ENCODE measurements at places on chromosomes 2 and 18.

DNA sequence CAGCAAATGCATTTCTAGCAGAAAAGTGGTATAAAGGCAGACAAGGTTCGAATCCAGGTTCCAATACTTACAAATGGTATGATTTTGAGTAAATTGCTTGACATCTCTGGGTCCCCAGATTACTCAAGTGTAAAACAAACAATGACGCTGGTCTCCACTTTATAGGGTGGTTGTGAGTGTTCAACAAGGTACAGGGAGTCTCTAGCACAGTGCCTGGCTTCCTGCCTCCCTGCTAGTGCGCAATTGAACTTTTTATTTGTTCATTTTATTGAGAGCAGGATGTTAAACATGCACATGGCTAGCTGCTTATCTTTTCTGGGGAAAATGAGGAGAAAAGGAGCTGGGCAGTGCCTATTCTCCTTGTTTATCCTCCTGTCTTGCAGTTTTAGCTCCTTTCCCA is 74.9 kb upstream of the MYL1 start:
- DNase-seq: no peak

GRCh38 chr2:219737270-219737691 is 109.9 kb downstream of the SLC4A3 start:
- DNase-seq: peak; percentile 27

DNA sequence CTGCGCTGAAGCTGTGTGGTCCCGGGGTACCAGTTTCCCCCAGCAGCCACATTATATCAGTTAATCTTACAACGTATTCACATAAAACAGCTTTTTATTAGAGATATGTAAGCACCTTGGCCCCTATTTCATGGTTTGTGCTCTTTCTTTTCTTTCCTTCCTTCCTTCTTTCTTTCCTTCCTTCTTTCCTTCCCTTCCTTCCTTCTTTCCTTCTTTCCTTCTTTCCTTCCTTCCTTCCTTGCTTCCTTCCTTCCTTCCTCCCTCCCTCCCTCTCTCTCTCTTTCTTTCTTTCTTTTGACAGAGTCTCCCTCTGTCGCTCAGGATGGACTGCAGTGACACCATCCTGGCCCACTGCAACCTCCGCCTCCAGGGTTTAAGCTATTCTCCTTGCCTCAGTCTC is 3.7 kb upstream of the METAP1D start:
- no peak for DNase-seq

DNA sequence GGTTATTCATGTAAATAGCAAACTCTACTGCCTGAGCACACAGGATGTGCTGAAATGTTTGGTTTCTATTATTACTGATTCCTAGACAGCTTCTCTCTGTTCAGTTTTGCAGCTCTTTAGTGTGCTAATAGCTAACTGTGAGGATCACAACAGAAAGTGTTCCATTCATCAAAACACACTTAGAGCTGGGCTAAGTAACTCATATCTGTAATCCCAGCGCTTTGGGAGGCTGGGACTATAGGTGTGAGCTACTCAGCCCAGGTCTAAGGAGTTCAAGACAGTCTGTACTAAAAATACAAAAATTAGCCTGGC is 63.2 kb downstream of the MOGAT1 start:
- no peak for DNase-seq

GRCh38 chr2:102753563-102754159 is 8.2 kb upstream of the TMEM182 start:
- DNase-seq: peak; percentile 65

DNA sequence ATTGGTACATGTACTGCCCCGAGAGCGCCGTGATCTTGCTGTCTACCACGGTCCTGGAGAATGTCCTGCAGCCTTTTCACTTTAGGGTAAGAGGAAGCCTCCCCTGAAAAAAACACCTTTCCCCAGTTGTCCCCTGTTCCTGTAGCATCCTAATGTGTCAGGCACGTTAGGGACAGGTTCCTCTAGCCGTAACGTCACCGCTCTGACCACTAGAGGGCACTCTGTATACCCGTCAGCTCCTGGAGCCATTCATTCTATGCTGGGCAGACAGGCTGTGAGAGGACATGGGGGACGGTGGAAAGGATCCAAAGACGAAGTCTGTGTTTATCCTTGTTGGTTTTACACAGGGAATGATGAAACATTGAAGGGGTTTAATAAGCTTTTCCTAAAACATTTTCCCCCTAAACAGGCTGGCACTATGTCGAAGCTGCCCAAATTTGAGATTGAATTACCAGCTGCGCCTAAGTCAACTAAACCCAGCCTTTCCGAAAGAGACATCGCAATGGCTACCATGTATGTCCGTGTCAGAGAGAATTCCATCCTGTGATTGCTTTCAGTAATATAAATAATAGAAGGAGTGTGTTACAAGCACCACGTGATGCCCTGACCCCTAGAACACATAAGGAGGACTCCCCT is 12.7 kb downstream of the RMC1 start:
- DNase-seq: peak; percentile 84

- DNase-seq: no peak
Observed at GRCh38 chr2:120526997-120527945, 181.3 kb downstream of the INHBB start.

DNA sequence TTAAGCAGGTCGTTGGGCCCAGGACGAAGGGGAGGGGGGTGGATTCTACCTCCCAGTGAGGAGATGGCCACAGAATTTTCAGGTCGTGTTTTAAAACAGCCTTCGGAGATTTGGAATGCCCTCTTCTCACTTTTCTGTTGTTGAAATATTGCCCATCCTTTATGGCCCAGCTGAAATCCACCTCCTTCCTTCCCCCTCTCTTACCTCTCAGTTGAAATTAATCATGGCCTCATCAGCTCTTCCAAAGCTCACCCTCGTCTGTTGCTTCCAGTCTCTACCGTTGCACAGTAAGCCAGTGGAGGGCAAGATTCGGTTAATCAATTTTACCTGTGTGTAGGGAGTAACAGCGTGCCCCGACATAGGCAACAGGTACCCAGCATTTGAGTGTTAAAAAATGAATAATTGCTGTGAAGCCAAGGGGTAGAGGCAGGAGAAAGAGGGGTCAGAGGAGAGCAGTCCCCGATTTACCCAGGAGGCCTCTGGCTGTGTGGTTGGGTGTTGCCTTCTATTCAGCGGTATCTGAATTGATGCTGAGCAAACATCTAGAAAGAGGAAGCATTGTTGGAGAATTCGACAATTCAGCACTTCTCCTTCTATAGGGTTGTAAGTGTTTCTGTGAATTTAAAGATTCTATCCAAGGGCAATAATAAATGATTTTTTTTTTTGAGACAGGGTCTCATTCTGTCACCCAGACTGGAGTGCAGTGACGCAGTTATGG is 8.6 kb upstream of the PDIA6 start:
- no peak for DNase-seq

GRCh38 chr18:50956116-50956515 is 11.7 kb upstream of the ELAC1 start:
- DNase-seq: peak; percentile 10

DNA sequence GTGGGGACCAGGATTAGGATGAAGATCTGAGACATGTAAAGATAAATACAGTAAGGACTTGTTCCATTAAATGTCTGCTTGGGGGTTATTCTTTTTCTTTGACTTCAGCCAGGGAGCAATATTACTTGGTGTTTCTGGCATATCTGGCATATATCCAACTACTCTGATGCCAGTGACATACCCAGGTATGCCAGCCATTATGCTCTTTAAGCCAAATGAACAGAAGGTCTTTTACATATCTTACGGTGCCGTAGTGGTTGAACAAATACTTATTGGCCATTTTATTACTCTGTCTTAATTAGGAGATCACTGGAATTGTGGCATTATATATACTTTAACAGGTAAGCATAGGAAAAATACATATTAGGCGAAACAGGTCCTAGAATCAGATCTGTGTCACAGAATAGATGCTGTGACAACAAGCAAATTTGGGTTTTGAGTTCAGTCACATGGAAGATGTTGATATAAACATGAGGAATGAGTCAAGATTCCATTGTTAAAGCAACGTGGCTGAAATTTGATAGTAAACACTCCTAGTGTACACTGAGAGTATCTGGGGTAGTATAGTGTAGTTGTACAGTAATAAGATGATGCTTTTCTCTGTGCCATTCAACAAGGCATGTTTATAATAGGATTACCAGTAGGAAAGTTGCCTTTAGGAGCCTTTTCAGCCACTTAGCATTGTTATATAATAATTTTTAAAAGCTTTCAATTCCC is 62.6 kb downstream of the KCTD18 start:
- DNase-seq: peak; percentile 31

- no peak for DNase-seq
Observed at GRCh38 chr18:58867281-58867961, 2.7 kb downstream of the ZNF532 start.

GRCh38 chr2:70905443-70906421 is 30.0 kb upstream of the ATP6V1B1 start:
- DNase-seq: no peak

- DNase-seq: peak; percentile 18
Observed at GRCh38 chr2:63486861-63487290, 101.4 kb downstream of the WDPCP start.

DNA sequence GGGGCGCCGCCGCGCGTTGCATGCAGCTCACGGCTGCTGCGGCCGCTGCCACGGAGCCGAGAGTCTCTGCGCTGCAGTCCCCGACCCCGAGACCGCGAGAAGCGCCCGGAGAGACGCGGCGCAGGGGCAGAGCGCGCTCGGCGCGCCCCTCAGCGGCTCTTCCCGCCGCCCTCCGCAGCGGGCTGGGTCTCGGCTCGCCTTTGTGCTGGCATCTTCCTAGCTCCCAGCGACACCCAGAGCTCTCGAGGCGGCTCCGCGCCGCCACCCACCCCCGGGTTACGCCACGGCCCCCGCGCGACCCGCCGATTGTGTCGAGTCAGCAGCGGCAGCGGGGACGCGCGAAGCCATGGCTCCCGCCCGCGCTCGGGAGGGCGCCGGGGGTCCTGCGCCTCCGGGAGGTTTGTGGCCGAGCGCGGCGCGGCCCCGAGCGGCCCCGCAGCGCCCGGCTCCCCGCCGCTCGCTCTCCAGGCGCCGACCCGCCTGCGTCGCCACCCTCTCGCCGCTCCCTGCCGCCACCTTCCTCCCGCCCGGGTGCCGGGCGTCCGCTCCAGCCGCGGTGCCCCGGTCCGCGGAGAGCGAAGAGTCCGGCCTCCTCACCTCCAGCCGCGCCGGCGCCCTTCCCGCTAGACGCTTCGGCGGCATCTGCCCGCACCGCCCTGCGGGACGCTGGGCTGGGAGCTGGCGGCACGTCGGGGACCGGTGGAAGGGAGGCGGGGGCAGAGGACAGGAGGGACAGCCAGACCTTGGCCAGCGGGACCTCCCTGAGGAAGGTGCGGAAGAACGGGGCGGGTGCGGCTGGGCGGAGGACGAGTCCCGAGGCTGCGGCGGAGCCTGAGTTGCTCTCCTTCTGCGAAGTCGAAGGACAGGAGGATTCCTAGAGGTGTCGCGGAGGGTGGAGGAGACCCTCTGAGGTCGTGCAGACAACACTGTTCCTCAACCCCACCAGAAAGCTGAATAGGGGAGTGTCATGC is 46.3 kb upstream of the CCDC150 start:
- peak; percentile 78 for DNase-seq

GRCh38 chr2:237431837-237432236 is 17.9 kb upstream of the COL6A3 start:
- DNase-seq: peak; percentile 34

GRCh38 chr2:46690825-46691224 is 211.5 kb downstream of the TMEM247 start:
- DNase-seq: peak; percentile 98

DNA sequence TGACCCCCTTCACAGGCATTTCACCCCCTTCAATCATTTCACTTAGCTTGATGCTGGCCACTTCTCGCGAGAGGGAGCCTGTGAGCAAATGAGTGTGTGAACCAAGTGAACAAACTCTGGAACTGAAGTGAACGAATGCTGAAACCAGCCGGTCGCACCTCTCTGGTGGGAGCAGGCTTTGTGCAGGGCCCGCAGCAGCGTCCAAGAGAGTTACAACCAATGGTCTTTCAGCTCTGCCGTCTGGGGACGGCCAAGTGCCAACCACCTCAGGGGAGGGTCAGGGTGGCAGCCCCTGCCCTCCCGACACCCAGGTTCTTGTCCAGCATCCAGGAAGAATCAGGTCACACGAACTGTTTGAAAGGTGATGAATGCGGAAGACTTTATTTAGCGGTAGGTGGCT is 764.0 kb downstream of the SUCLG1 start:
- DNase-seq: no peak

DNA sequence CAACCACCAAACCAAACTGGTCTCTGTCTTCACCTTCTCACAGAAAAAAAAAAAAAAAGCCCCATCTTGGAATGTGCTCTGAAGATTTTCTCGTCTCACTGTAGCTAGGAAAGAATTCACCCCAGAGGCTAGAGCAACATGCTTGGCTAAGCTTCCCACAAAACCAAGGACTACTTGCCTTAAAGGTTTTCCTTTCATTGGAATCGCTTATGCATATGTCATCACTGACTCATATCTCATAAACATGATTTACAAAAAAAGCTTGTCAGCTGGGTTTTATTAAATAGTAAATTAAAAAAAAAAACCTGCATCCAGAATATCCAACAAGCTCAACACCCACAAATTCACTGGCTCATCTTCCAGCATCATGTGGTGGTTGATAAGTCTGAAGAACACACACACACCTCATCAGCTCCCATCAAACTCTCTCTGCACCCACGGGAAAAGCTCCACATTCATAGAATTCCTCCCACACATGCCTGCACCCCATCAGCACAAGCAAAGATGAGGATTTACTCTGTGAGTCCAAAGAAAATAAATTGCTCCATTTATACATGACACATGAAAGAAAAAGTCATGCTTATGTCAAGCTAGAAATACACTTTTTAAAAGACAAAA is 182.0 kb upstream of the TRIB2 start:
- peak; percentile 96 for DNase-seq

DNA sequence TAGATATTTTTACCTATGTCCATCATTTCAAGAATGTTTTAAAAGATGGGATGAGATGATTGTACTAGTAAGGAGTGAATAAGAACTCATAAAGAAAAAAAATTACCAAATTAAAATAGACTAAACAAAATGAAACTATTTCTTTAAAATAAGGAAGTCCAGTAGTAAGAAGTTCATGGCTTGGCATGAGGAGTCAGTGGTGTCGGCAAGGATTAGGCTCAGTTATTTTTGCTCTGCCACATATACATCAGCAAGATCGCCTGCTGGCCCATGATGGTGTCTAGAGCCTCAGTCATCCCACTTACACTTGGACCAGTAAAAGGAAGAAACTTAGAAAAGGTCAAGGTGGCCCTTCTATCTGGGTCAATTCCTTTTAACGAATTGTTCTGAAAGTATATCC is 300.9 kb upstream of the SLC8A1 start:
- no peak for DNase-seq

- peak; percentile 46 for DNase-seq
Observed at GRCh38 chr2:191675807-191676721, 1.9 kb upstream of the NABP1 start.

GRCh38 chr2:98730053-98730706 is 752 bp downstream of the MGAT4A start:
- no peak for DNase-seq

DNA sequence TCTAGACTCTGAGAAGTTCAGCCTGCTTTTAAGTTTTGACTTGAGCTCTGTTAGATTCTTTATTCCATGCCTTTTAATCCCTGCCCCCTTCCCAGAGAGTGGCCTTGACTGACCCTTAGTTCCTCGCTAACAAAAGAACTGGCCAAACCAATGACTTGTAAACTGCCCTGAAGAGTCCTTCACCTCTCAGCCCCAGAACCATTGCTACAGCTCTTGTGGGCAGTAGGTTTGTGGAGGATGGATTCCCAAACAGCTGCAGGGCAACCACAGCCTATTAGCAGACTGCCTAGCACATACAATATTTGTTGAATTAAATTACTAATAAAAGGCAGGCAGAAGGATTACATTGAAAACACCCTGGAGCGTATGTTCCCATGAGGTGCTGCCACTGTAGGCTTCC is 163.9 kb downstream of the MAIP1 start:
- DNase-seq: no peak

GRCh38 chr2:213296270-213296669 is 12.0 kb downstream of the SPAG16 start:
- DNase-seq: no peak

All from ELR (cell line).